NCI-H2029 treated with DMSO at 0.1 percent for 48 hours (cell line): ENCODE measurements at places on chromosomes 5 and 9.

- DNase-seq: no peak
Observed at GRCh38 chr5:156391139-156391538, 64.2 kb downstream of the SGCD start.

DNA sequence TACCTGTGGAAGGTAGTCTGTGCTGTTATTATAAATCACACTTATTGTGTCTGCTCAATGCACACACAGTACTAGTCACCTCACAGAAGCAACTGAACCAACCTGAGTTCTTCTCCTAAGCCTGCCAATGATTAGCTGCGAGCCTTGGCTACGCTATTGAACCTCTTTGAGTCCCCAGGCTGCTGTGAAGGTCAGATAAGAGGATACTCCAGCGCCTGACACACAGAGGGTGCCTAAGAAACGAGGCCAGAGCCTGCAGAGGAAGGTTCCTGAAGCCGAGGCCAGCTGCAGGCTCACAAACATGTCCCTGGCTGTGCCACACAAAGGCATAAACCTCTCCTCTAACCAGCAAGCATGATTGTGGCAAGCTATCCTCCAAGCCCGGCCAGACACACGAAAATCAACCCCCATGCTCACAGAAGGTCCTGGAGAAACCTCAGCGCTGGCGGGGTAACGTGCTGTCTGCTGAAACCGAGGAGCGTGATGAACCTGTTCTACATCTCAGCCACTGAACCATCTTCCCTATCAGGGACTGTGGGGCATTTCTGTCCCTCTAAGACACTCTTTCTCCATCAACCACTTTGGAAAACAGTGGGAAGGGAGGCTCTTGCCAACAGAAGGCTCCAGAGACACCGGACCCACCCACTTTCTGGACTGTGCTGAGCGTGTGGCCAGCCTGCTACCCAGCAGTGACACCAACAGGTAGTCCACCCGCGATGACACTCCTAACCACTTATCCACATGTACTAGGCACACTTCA, 53.2 kb upstream of the SLC25A51 start:
- DNase-seq: no peak

DNA sequence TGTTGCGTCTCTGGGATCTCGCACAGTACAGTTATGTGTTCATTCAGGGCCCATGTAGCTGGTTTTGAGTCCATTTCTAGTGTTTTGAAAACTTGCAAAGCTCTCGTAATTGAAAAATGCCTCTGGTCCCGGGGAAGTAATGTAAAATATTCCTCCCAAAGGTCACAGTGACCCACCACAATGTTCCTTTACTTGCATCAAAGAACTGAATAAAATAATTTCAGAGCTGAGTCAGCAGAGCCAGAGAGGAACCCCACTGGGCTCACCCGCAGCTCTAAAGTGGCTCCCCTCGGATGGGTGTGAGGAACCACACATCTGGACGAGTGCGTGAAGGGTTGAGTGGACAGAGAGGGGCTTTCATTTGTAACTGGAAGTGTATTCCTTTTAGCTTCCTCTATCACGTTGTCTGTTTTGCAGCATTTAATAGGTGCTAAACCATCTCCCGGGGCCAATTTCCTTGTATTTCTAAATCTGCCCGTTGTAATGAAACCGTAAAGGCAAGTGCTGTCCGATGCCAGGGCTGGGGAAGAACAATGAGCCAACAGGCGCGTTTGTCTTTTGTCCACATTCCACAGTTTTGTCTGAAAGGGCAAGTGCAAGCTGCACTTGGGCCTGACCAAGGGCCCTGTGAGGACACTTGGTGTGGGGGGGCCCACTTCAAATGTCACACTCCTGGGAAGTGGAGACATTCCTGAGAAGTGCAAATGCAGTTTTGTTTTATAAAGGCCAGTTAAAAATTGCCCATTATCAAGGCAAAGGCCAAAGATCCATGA, 29.9 kb downstream of the COL5A1 start:
- no peak for DNase-seq

GRCh38 chr9:96279932-96280331, 22.0 kb downstream of the HSD17B3 start:
- DNase-seq: no peak

- DNase-seq: no peak
Observed at GRCh38 chr5:97635553-97635952, 452.5 kb upstream of the RIOK2 start.

DNA sequence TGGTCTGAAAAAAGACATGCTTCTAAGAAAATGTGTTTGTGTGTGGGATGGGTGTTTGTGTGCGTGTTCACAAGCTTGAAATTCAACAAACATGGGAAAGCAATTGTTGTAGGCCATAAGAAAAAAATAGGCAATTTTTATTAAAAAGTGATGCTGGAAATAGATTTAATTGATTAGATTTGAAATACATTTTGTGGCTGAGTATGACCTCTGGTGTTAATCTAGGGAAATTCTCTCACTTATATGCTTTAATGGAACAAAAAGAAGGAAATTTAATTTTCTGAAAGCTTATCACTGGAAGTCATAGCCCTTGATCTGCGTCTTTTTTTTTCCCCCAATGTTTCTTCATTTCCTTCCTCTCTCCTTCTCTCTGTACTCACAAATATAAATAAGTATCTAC, 3.5 kb upstream of the KCNN2 start:
- no peak for DNase-seq
